Nephron progenitor cell (in vitro differentiated cells): ENCODE measurements at places on chromosomes 11 and 22.

DNA sequence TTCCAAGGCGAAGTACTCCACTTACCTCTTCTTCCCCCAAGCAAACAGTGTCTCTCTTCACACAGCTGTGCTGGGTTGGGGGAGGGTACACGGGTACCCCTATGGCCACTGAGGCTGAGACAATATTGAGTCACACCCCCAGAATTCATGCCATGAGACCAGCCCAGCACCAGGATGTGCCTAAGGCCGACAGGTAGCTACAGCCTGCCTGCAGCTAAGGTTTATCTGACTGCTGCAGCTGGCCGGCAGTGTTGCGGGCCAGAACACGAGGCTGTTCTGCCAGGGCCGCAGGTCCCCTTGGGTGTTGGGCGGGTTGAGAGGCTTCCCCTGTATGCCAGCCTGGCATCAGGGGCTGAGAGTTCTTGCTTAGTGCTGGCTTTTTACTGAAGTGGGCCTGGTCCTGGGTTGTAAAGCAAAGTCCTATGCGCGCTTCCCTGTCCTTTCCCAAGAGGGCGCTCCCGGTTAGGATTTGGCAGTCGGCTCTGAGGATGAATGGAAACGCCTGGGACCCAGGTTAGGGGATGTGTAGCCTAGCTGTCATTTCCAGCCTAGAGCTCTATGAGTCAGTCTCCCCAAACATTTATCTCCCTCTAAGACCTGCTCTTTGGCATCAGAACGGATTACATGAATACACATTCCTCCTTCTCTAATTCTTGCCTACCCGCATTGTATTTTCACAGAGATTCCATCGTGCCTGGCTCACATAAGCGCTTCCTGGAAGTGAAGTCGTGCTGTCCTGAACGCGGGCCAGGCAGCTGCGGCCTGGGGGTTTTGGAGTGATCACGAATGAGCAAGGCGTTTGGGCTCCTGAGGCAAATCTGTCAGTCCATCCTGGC is 7.1 kb downstream of the USP18 start:
- peaks cover 24% of the 10 kb centered on the region for H3K27me3 ChIP-seq
- peaks cover 16% of the 10 kb centered on the region for H3K4me1 ChIP-seq
- DNase-seq, result peak; percentile 79
- H3K4me3 ChIP-seq, result no peak overlapping the region
- no peak overlapping the region for H3K27ac ChIP-seq

DNA sequence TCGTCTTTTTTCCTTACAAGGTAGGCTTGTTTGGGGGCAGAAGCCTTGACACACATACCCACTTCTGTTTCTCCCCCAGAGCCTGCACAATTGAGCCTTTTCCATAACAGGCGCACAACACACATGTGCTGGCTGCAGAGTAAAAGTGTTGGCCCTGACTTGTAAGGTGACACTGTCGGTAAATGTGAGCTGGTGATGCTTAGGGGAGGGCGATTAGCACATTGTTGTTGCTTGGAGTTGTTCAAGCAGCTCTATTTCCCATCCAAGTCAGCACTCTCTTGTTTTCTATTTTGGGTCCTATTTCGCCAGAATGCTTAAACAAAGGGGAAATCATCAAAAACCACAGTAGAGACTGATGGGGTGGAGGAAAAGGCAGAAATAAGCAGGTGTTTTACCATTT is 51.9 kb upstream of the PTPRJ start:
- DNase-seq, result no peak
- H3K4me3 ChIP-seq, result no peak overlapping the region
- peaks cover 13% of the 10 kb centered on the region for H3K27me3 ChIP-seq
- no peaks in the 10 kb centered on the region for H3K36me3 ChIP-seq
- H3K27ac ChIP-seq, result peak overlapping the region; percentile 55
- H3K4me1 ChIP-seq, result peaks cover 29% of the 10 kb centered on the region

DNA sequence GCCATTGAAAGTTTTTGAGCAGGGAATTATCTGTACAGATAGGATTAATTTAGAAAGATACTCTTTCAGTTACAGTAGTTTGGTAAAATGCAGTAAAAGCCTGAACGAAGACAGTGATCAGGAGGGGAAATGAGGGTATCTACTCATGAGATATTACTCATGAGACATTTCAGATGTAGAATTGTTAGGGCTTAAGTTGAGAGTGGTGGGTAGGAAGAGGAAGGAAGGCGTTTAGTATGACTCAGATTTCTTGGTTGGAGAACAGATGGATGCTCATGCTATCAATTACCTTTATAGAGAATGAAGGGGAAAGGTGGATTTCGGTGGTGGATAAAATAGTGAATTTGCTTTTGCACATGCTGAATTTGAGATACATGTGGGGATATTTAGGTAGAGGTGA is 15.8 kb downstream of the CCDC81 start:
- H3K27ac ChIP-seq, result no peak overlapping the region
- DNase-seq, result no peak
- no peak overlapping the region for H3K4me3 ChIP-seq
- H3K27me3 ChIP-seq, result no peaks in the 10 kb centered on the region

- peak overlapping the region; percentile 17 for H3K27ac ChIP-seq
- no peaks in the 10 kb centered on the region for H3K27me3 ChIP-seq
- peaks cover 88% of the 10 kb centered on the region for H3K4me1 ChIP-seq
- peaks cover 19% of the 10 kb centered on the region for H3K36me3 ChIP-seq
Observed at GRCh38 chr11:35946766-35947165, 2.9 kb downstream of the LDLRAD3 start.

GRCh38 chr22:39630721-39631120 is 60.2 kb downstream of the CACNA1I start:
- no peak overlapping the region for H3K4me3 ChIP-seq
- H3K27me3 ChIP-seq, result peaks cover 20% of the 10 kb centered on the region
- peaks cover 52% of the 10 kb centered on the region for H3K4me1 ChIP-seq
- no peak for DNase-seq

- no peak overlapping the region for H3K4me3 ChIP-seq
- H3K36me3 ChIP-seq, result no peaks in the 10 kb centered on the region
- no peak overlapping the region for H3K27ac ChIP-seq
Observed at GRCh38 chr11:69899957-69900821, 81.0 kb upstream of the FGF3 start.

DNA sequence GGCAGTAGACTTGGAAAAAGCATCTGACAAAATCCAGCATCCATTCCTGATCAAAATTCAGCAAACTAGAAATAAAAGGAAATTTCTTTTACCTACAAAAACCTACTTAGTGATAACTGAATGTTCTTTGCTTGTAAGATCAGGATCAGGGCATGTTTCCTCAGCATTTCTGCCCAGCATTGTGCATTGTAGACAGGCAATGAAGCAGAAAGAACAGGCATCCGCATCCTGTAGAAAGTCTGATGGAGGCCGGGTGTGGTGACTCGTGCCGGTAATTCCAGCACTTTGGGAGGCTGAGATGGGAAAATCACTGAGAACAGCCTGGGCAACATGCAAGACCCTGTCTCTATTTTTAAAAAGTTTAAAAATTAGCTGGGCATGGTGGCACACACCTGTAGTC is 32.5 kb upstream of the PANX2 start:
- H3K4me3 ChIP-seq, result no peak overlapping the region
- H3K36me3 ChIP-seq, result no peaks in the 10 kb centered on the region

DNA sequence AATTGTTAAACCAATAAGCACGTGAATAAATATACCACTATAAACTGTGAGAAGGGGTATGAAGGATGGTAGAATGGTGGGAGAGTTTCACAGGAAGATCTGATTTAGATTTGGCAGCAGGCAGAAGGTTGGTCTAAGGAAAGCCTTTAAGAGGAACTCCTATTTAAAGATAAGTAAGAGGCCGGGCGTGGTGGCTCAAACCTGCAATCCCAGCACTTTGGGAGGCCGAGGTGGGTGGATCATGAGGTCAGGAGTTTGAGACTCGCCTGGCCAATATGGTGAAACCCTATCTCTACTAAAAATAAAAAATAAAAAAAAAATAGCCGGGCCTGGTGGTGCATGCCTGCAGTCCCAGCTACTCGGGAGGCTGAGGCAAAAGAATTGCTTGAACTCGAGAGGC is 45.8 kb upstream of the CXCR5 start:
- peaks cover 19% of the 10 kb centered on the region for H3K27me3 ChIP-seq
- H3K36me3 ChIP-seq, result no peaks in the 10 kb centered on the region

- H3K4me1 ChIP-seq, result peaks cover 14% of the 10 kb centered on the region
- no peak overlapping the region for H3K4me3 ChIP-seq
- no peak for DNase-seq
- peak overlapping the region; percentile 1 for H3K27ac ChIP-seq
Observed at GRCh38 chr22:28346308-28346707, 333.3 kb downstream of the TTC28 start.

DNA sequence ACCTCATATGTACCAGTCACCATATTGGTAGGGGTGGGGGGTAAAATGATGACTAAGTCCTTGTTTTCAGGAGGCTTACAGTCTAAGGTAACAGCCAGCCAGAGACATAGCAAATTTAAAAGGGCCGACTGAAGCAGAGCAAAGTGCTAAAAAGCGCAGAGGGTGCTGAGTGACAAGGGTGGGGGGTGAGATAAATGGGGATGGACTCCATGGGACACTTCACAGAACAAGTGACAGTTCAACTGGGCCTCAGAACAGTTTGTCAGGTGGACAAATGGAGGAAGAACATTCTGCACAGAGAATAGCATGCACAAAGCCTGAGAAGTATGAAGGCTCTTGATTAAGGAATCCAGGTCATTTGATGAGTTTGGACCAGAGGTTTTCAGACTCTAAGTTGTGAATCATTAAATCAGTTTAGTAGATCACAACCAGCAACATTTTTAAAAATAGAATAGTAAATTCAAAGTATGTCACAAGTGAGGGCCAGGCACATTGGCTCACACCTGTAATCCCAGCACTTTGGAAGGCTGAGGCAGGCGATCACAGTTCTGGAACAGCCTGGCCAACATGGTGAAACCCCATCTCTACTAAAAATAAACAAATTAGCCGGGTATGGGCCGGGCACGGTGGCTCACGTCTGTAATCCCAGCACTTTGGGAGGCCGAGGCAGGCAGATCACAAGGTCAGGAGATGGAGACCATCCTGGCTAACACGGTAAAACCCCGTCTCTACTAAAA is 14.0 kb downstream of the BBS1 start:
- no peak for DNase-seq
- H3K4me1 ChIP-seq, result peaks cover 5% of the 10 kb centered on the region
- H3K27me3 ChIP-seq, result no peaks in the 10 kb centered on the region

- H3K4me3 ChIP-seq, result no peak overlapping the region
- H3K36me3 ChIP-seq, result peaks cover 44% of the 10 kb centered on the region
- peak overlapping the region; percentile 49 for H3K27ac ChIP-seq
- H3K4me1 ChIP-seq, result peaks cover 31% of the 10 kb centered on the region
- no peaks in the 10 kb centered on the region for H3K27me3 ChIP-seq
Observed at GRCh38 chr11:9717719-9718118, 53.8 kb downstream of the SWAP70 start.

DNA sequence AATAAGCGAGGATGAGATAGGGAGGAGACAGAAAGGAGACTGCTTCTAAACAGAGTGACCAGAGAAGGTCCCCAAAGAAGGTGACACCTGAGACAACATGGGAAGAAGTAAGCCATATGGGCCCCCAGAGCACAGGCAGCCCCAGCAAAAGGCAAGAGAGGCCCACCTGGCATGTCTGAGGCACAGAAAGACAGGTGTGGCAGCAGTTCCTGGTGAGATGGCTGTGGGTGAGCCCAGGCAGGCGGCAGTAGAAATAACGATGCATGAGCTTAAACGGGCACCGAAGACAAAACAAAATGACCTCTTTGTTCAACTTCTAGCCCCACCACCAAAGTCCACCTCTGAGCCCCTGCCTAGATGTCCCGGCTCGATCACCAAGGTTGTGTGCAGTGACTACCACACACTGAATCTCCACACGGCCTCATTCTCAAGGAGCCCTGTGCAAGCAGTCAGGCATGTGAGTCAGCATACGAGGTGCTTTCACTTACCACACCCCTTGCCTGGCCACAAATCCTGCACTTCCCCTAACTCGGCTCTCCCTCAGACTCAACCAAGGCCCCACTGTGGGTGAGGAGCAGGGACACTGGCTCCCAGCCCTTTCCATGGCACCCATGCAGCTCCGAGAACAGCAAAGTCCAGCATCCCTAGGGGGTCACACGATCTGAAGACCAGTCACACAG is 77.6 kb downstream of the PACSIN2 start:
- no peak for DNase-seq
- peaks cover 4% of the 10 kb centered on the region for H3K36me3 ChIP-seq
- peaks cover 3% of the 10 kb centered on the region for H3K27me3 ChIP-seq
- peak overlapping the region; percentile 46 for H3K27ac ChIP-seq
- peaks cover 71% of the 10 kb centered on the region for H3K4me1 ChIP-seq

DNA sequence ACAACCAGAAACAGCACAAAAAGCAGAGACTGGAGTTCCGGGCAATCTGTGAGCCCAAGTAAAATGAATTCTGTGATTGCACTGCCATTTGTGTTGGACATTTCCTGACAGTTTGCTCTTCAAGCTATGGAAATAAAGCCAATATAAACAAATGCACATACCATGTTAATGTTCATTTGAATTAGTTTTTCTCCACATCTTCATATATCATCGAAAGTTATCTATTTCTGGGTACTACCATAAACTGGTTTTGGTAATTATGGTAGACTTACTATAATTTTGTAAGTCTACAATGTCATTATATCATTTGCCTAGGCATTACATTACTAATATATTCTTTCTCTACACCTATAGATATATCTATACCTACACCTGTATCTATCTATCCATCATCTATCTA is at the start of gene OR5M11:
Gene OR5M11, minus strand, starts transcription at position 101 of the 400 bp plus-strand sequence. Its CDS starts 0 bp downstream, at position 101.
- no peak within 1 kb of the TSS for H3K4me3 ChIP-seq
- no peak for DNase-seq
- no peaks in the 10 kb centered on the region for H3K36me3 ChIP-seq
- no peaks in the 10 kb centered on the region for H3K4me1 ChIP-seq

DNA sequence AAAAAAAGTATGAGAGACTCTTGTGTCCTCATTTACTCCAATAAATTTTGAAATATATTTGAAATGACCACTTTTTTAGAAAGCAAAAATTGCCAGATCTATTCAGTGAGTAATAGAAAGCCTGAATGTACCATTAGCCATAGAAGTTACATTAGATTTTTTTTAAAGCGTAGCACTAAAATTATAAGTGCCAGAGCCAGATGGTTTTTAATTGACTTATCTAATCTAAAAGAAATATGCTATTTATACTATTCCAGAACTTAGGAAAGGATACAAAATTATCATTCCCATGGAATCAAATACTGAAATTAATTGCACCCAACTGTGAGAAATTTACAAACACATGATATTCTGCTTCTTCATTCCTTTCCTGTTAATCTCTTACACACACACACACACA is 64.4 kb upstream of the SLC17A6 start:
- no peaks in the 10 kb centered on the region for H3K36me3 ChIP-seq
- no peak overlapping the region for H3K27ac ChIP-seq
- H3K27me3 ChIP-seq, result peaks cover 4% of the 10 kb centered on the region
- no peak overlapping the region for H3K4me3 ChIP-seq
- no peak for DNase-seq

DNA sequence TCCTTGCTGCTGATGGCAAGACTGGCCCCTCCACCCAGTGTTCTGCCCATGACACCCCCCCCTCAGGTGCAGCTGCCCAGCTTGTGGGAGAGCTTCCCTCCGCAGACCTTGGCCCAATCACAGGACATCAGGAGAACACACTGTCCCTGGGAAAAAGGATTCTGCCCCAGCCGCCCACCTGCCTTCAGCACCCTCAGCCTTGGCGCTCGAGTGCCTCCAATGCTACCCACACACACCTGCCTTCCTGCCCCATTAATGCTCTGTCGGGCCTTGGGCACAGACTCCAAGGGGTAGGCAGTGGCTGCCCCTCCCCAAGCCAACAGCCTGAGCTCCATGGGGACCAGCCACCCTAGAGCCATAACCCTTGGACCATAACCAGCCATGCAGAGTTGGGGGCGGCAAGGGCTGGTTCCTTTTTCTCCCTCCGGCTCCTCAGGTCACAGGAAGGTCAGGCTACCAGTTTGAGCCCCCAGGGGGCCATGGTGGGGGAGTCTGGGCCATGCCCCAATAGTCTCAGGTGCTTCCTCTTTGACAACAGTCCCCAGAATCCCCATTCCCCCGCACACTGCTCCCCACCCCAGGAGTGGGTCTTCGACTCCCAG is 1.3 kb upstream of the ZNF70 start:
- H3K27me3 ChIP-seq, result peaks cover 10% of the 10 kb centered on the region
- no peak for DNase-seq
- peak overlapping the region; percentile 81 for H3K4me3 ChIP-seq
- peaks cover 41% of the 10 kb centered on the region for H3K4me1 ChIP-seq
- H3K36me3 ChIP-seq, result peaks cover 6% of the 10 kb centered on the region
